T-helper 1 cell (primary cell): ENCODE measurements at places on chromosomes 11 and 22.

DNA sequence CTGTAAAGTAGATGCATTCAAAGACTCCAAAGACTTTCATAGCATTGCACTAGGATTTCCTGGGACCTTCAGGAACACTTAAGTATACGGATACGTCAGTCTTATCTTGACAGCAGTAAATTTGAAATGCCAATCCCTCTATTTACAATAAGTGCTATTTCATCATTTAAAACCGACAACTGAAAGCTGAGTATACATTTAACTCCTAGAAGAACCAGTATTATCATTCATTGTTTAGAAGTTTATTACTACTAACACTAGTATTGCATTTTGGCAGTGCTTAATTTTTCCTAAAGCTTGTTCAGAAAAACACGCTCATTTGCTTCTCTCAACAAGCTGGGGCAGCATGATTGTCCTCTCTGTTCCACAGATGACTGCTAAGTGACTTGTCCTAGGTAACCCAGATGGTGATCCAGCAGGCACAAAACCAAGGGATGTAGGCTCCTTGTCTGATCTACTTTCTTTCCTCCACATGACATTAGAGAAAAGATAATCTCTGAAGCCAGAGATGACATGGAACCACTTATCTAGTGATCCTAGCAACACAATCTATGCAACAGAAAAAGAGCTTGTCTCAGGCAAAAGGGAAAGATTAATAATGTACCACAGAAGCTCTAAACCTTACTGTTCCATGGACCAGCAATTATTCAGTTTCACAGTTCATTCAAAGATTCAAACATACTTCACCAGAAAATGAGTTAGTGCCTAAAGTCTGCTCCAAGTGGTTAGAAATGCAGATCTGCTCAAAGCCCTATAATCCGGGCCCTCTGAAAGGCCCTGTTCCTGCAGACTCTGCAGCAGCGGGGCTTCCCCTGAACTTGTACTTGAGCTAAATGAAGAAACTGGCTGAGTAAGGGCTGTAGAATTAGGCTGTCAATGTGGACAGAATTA is 5.2 kb downstream of the MAML2 start:
- DNase-seq: no peak

- DNase-seq: no peak
Measured at GRCh38 chr11:19445771-19446170, 205.0 kb upstream of the E2F8 start.

GRCh38 chr11:61907871-61908729 is 9.3 kb downstream of the RAB3IL1 start:
- no peak for DNase-seq

- no peak for DNase-seq
Measured at GRCh38 chr11:63737718-63738117, 30.9 kb downstream of the ZFTA start.

DNA sequence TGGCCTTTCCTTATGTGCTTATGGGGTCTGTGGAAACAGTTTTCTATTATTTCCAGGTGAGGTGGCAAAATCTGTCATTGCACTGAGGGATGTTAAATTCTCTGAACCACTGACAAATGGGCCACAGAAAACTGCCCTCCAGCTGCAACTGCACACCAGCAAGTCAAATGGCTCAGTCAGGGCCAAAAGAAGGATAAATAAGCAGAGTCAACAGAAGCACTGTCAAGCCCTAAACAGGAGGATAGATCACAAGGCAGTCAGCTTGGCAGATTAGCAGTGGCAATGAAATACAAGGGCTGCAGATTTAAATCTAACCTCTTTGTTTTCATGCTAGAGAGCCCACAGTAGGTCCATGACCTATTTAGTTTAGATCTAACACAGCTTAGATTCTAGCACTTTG is 435.6 kb downstream of the ETS1 start:
- DNase-seq: no peak

DNA sequence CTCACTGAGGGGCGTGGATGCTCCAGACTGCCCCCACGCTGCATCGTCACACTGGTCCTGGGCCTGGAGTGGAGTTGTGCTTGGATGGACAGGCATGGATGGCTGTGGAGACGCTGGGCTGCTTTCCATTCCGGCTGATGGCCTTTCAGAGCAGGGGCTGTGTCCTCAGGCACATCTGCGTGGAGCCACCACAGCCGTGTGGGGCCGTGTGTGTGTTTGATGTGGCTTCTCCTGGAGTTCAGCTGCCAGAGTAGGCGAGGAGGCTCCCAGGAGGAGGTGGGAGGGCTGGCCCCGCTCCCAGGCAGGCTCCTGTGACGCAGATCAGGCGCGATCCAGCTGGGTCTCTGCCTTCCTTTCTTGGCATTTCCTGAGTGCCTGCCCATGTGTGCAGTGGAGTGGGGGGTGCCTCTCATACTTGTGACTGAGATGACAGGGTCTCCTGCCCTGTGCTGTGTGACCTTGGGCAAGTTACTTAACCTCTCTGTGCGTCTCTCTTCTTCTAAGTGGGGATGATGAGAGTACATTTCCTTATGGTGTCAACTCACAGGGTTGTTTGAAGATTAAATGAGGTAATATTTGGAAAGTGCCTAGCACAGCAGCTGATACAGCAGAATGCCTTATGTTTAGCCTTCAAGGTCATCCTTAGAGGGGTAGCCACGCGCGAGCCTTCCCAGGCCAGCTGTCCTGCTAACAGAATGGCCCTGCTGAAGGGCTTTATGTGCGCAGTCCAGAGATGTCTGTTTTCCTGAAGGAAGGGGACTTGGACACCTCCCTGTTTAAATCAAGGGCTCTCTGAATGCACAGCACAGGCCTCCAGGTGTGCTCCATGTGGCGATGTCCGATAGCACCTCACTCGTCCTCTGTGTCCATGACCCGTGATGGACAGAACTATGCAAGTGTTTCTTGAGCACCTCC is 33.5 kb downstream of the GLB1L2 start:
- DNase-seq: no peak

GRCh38 chr22:28505416-28506149 is 174.1 kb downstream of the TTC28 start:
- DNase-seq: no peak

GRCh38 chr22:26558248-26558895 is 31.6 kb downstream of the TPST2 start:
- no peak for DNase-seq

DNA sequence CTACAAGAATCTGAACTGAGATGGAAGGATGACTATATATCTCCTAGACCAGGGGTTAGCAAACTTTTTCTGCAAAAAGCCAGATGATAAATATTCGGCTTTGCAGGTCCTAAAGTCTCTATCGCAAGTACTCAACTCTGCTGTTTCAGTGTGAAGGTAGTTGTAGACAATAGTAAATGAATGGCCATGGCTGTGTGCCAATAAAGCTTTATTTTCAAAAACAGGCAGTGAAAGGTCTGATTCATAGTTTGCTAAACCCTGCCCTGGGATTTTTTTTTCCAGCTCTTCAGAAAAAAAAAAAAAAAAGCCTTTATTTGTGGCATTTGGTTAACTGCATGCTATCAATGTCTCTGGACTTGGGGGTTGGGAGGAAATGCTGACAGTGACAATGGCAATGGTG is 37.5 kb downstream of the FAM227A start:
- no peak for DNase-seq

- DNase-seq: no peak
Measured at GRCh38 chr22:47804281-47804680, 1041.8 kb downstream of the TBC1D22A start.

DNA sequence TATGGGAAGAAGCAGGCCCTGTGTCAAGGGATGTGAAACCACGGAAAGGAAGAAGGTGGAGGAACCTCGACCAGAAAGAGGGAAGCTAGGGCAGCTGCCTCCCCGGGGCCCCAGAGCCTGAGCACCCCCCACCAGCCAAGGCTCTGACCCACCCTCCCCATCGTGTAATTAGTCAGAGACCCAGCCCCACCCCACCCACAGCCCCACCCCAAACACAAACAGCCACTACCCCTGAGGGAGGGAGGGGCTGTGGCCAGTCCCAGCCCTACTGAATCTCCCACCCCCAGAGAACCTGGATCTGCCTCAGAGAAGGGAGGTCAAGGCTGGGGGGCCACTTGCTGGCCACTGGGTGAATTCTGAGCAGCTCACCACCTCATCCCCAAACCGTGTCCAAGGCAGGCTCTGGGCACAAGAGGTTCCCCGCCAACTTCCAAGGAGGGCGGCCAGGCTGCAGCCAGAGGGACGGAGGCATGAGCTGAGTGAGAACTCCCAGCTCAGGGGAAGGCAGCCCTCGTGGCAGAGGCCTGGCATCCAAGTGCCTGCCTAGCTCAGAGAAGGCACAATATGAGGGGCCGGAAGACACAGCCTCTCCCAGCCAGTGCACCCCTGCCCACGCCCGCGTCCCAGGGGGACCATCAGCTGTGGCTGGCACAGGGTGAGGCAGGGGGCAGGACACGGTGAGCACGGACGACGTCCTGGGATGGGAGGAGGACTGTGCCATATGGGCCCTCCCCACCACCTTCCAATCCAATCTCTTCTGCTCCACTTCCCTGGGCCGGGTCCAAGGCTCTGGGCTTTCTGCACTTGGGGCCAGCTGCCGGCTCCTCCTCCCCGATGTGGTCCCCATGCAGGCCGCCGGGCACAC is 2.7 kb downstream of the PLXNB2 start:
- DNase-seq: no peak

- no peak for DNase-seq
Measured at GRCh38 chr11:15926071-15926470, 430.3 kb downstream of the SOX6 start.

GRCh38 chr22:39482768-39483167 is 19.3 kb upstream of the MIEF1 start:
- DNase-seq: no peak

GRCh38 chr22:20574920-20575353 is 67.5 kb downstream of the MED15 start:
- no peak for DNase-seq

GRCh38 chr11:127607487-127608085 is 607.0 kb upstream of the KIRREL3 start:
- DNase-seq: no peak

DNA sequence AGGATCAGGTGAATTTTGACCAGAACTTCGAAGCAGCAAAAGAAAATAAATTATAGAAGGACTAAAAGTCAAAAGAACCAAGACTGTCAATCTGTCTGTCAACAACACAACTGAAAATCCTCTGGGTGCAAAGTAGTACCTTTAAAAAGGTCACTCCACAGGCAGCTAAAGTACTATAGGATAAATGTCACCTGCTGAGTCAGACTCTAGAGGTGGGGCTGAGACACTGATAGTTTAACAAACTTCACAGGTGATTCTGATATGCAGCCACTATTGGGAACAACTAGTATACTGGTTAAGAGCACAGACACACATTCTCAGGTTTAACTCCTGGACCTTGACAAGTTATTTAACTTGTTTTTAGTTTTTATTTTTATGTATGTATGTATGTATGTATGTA is 107.3 kb downstream of the FCHSD2 start:
- DNase-seq: no peak

DNA sequence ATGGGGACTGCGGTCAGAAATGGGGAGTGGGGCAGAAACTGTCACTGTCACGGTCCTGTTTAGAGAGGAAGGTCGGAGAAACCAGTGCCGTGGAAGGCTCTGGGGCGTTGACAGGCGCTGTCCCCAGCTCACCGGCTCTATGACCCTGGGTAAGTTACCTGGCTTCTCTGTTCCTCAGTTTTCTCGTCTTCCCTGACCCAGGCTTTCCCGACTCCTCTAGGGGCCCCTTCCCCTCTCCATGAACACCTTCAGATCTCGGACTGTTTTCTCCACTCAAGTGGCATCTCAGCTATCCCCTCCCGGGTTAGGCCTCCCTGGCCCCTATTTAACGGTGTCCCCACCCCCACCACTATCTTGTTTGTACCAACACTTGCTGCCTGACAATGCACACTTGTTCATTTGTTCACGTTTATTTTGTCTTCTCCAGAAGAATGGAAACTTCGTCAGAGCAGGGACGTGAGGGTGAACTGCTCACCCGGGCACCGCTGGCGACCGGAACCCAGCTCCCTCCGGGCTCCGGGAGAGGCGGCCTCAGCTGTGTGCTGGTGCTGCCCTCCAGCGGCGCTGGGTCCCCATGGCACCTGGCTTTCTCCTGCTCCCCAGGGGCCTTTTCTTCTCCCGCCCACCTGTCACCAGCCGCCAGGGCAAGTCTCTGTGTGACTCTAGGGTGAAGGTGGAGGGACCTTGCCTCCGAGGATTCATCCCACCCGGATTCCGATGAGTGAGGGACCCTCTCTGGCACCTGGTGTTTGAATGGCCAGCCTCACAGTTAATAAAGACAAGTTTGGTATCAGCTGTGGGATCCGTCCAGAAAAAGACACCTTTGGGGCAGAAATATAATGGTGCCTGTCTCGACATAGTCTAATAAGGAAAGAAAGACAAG is 33.1 kb upstream of the SLC35C1 start:
- peak; percentile 71 for DNase-seq

DNA sequence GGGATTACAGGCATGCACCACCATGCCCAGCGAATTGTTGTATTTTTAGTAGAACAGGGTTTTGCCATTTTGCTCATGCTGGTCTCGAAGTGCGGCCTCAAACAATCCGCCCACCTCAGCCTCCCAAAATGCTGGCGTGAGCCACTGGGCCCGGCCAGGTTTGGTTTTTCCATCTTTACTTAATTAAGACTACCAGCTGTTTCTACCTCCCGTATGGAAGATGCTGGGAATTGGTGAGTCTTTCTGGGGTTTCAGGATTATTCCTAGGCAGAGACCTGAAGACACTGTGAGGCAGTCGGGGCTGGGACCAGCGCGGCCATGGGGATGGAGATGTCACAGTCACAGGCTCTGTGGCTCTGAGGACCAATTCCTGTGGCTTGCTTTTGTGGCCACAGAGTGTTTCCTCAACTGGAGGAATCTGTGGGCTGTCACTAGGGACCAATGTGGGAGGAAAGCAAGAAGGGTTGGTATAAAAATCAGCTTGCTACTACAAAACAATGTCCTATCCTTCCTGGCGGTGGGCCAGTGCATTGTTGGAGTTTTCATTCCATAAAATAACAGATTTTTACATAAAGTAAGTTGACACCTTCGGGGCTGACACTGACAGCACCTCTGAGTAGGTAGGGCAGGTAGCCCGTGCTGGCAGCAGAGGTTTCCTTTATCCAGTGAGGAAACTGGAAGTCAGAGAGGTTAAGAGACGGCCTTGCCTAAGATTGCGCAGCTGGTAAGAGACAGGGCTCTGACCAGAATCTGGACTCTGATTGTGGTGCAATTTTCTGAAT is 8.4 kb upstream of the FTH1 start:
- DNase-seq: no peak

GRCh38 chr11:64037027-64037634 is 1.4 kb downstream of the FLRT1 start:
- no peak for DNase-seq

DNA sequence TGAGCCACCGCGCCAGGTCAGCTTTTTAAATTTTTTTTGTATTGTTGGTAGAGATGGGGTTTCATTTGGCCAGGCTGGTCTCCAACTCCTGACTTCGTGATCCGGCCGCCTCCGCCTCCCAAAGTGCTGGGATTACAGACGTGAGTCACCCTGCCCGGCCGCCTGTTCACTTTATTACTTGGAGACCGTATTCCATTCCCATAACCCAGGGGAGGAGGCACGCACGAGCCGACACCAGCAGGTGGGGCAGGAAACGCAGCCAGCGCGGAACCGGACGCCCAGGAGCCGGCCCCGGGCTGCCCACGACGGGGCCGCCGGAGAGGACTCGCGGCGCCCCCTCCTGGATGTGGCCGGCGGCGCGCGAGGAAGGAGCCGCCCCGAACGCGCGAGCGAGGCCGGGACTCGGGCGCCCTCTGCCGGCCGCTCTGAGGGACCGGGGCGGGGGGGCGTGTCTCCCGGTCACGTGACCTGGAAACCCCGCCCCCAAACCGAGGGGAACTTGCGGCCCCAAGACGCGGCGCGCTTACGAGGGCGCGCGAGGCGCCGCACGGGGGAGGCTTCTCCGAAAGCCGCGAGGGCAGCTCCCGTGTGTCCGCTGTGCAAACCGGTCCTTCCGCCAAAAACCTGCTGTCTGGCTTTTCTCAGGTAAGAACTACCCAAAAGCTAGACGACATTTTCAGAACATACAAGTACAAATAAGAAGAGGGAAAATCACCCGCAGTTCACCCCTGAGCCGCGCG is 11.6 kb upstream of the RNH1 start:
- peak; percentile 88 for DNase-seq
